ENCODE measurements at places on chromosomes 1 and 21.
A peak's percentile ranks its signal among the peaks of the same experiment; 100 is the strongest.

GRCh38 chr1:11571906-11572616, 82.2 kb downstream of the FBXO2 start:
- DNase-seq: no peak

GRCh38 chr1:43366179-43366578, 1.6 kb downstream of the ELOVL1 start:
- DNase-seq: peak; percentile 72

DNA sequence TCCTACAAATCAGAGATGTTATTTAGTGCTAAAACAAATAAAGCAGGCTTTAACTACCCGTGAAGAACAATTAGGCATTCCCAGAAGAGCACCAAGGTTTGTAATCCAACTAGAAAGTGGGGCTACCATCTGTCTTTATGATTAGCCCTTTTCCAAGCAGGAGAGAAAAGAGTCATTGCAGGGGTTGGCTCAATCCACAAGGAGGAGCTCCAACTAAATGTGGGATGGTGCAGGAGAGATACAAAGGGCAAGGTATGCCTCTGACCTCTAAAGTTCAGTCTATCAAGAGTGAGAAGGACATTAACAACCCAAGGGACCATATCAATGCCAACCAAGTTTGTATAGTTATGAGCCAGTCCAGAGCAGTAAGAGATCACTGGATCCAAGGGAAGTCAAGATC, 382.7 kb upstream of the DUSP10 start:
- no peak for DNase-seq

DNA sequence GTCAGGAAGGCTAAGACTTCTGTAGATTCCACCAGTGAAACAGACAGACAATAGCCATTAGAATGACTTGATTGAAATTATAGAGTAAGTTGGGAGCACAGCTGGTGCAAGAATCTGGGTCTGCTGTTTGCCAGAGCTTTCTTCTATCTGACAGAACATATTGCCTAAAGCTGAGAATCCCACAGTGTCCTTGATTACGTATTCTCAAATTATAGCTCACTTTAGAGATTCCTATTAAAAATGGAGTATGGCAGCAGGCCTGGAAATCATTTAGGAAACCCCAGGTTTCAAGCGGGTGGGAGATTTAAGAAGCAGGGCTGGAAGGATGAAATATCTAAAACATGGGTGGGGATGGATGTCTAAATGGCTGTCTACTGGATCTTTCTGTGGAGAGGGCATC, 639.7 kb upstream of the CXADR start:
- DNase-seq: no peak

GRCh38 chr1:228964178-228965089, 229.2 kb downstream of the RHOU start:
- no peak for DNase-seq

- DNase-seq: no peak
These were observed 54.7 kb downstream of the SLC37A1 start for GRCh38 chr21:42568376-42568775.

- no peak for DNase-seq
These were observed 14.0 kb downstream of the ZNF496 start for GRCh38 chr1:247317702-247318101.

Data from lower lobe of right lung (tissue), 2 donors.